Activated T-helper 9 cell treated with anti-CD3 and anti-CD28 coated beads, Interleukin-2, amount 50 U/mL, for 16 hours (primary cell): ENCODE measurements at places on chromosomes 7 and 10.
A peak's percentile ranks its signal among the peaks of the same experiment; 100 is the strongest.

GRCh38 chr7:139694389-139694676 is 83.5 kb downstream of the HIPK2 start:
- no peak for DNase-seq

DNA sequence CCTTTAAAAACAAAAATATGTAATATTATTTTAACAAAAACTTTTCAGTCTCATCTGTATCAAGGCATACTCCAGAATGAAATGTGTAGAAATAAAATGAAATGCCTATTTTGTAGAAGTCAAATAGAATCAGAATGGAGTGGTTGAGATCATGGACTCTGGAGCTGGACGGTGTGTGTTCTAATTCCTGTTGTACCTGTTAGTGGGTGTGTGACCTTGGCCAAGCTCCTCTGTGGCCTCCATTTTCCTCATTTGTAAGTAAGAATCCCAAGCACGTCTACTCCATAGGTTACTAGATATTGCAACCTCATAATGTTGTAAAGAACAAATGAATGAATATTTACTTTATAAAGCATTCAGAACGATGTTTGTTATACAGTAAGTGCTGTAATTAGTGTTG is 74.9 kb downstream of the HDAC9 start:
- no peak for DNase-seq

- DNase-seq: no peak
Observed at GRCh38 chr10:61998937-61999336, 97.4 kb downstream of the ARID5B start.

- no peak for DNase-seq
Observed at GRCh38 chr7:104979167-104979841, 34.7 kb upstream of the KMT2E start.

DNA sequence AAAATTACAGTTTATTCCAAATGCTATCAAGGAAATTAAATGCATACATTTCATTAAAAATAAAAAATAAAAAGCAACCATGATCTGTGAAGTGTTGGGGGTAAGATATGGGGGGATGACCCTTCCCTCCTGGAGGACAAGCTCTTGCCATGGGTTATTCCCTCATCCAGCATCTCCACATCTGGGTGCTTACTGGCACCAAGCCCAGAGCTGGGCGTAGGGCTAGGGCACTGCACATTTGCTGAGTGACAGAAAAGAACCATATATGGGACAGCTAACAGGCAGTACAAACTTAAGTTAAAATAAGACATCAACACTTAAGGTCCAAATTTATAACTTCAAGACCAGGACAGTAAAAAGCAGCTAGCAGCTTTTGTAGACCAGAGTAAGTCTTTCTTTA is 10.2 kb downstream of the CCDC6 start:
- DNase-seq: no peak

DNA sequence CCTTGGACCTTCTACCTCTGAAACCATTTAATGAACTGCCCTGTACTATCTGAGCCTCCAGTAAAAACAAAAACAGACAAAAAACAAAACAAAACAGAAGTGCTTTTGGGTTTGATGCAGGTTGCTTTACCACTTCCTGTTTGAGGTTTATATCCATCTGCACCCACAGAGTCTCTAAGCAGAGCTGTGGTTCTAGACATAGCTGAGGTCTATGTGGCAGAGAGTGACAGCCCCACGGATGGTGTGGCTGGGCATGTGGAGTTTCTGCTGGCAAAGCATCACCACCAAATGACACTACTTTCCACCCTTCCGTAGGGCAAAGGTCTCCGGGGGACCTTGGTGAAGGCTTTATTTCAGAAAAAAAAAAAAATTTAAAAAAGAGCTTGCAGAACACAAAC is 754.2 kb downstream of the GRID1 start:
- DNase-seq: peak; percentile 10

DNA sequence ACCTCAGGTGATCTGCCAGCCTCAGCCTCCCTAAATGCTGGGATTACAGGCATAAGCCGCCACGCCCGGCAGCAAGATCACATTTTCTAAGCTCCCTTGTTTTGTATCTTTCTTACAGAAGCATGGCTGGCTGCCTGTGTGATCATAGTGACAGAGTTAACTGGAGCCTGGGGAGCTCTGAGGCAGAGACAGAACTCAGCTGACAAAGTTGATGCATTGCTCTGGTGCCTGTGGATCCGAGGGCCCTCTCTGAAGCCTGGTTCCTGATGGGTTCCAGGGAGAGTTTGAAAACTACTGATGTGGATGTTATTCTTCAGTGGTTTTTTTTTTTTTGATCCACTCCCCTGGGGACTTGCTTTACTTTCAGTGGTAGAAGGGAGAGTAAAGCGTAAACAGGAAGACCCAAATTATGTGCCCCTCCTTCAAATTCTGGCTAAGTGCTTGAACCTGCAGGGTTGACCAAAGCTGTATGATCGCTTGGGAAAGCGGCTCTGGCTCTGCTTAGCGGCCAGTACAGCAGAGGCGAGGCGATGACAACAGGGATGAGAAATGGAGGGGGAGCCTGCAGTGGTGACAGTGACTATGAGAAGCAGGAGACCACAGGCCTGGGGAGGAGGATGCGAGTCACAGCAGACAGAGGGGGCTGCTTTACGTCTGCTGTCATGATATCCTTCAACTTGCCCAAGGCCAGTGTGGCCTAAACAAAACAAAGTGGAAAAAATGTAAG is 6.8 kb upstream of the EFCAB10 start:
- DNase-seq: no peak
